ENCODE measurements at places on chromosomes 3 and 15. TPM values are rescaled to one million over a fixed set of nuclear protein-coding genes. Genes with fewer than 3 reads are reported as not detected.

LRRC34 gene
- 1.9 TPM for total RNA-seq

AHSG gene
- 718 TPM for total RNA-seq

CTXN2 gene
- total RNA-seq, result not detected

TMEM207 gene
- not detected for total RNA-seq

GOLGA6A gene
- total RNA-seq, result 0.35 TPM

ALDH1A2 gene
- 33.2 TPM for total RNA-seq

ROBO2 gene
- total RNA-seq, result 1.0 TPM

- DNase-seq, result no peak
Measured at GRCh38 chr3:87136066-87136596, 91.0 kb upstream of the CHMP2B start.

GRCh38 chr3:88668180-88668579 is 439.2 kb upstream of the EPHA3 start:
- DNase-seq, result no peak

DNA sequence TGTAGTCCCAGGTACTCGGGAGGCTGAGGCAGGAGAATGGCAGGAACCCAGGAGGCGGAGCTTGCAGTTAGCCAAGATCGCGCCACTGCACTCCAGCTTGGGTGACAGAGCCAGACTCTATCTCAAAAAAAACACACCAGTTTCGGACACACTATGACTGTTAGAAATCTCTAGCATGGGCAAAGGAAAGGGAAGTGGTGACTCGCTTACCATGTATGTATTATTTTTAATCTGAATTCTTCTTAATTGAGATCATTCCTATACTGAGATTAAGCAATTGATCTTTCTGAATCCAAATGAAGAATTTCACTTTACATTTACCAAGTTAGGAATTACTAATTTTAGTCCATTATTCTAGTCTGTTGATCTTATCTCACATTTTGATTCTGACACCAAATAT is 459.2 kb upstream of the ALCAM start:
- no peak for DNase-seq

GRCh38 chr3:27127195-27127594 is 242.0 kb downstream of the NEK10 start:
- no peak for DNase-seq

GRCh38 chr3:45670991-45671390 is 18.2 kb upstream of the SACM1L start:
- DNase-seq, result no peak

DNA sequence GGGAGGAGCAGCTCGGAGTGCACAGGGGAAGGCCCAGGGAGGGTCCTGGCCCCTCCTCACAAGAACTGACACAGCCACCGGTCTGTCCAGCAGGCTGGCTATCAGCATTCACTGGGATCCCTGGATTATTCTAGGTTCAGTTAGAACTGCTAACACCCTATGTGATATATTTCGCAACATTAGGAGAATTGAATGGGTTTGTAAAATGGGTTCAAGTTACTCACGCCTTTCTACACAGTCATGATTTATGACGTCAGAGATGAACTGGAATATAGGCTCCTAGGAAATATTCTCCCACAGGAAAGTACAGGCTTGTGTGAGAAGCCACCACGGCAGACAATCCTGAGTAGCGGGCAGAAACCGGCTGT is 969 bp upstream of the BSN start:
- no peak for DNase-seq

DNA sequence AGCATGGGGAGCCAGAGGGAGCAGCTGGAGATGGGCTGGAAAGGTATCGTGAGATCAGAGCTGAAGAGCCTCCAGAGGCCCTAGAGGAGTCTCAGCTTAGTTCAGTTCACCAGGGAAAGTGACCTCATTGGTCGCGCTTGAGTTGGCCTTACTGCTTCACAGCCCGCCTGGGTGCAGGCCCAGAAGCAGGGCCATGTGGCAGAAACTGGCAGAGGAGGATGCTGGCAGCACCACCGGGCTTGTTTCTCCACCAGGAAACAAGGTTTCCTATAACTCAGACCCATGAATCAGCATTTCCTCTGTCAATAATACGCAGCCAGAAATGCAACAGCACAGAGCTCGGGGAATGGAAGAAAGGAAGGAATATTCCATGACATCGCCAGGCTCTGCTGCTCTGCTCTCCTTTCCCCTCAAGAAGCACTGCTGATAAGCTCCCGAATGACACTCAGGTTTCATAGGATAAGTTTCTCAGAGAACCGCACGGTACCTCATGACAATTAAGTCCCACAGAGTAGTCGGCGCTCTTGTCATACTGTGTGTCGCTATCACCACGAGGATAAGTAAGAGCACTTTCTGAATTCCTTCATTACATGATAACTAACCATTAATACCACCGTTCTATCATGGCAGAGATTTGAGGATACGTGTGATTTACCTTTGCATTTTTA is 147.1 kb upstream of the LPP start:
- peak; percentile 80 for DNase-seq

DNA sequence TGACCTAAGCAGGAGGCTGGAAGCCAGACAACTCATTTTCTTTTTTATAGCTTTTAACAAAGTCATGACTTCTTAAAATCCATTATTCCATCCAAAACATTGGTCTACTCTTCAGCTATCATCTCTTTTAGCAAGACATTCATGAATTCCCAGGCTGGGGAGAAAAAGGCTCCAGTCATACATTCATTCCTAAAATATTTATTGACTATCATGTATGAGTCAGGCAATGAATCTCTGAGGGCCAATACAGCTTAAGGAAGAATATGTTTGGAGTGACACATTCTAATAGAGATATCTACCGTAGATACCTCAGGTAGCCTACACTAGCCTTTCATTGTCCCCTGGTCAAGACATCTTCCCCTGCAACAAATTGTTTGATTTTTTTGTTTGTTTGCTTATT is 196.4 kb upstream of the NANOGP8 start:
- no peak for DNase-seq

- no peak for DNase-seq
Measured at GRCh38 chr3:126433496-126434263, 39.0 kb downstream of the CFAP100 start.

GRCh38 chr3:29281344-29282241 is 722 bp downstream of the RBMS3 start:
- no peak for DNase-seq

DNA sequence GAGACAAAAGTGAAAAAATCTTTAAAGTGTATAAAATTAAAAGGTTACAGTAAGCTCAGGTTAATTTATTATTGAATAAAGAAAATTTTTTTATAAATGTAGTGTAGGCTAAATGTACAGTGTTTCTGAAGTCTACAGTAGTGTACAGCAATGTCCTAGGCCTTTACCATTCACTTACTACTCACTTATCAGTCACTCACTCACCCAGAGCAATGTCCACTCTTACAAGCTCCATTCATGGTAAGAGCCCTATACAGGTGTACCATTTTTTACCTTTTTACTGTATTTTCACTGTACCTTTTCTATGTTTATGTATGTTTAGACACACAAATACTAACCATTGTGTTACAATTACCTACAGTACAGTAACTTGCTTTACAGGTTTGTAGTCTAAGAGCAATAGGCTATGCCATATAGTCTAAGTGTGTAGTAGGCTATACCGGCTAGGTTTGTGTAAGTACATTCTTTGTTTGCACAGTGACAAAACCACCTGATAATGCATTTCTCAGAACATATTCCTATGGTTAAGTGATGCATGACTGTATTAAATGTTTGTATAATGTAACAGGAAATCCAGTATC is 38.1 kb upstream of the NECTIN3 start:
- no peak for DNase-seq

GRCh38 chr3:177257625-177258024 is 60.3 kb upstream of the TBL1XR1 start:
- DNase-seq, result no peak

DNA sequence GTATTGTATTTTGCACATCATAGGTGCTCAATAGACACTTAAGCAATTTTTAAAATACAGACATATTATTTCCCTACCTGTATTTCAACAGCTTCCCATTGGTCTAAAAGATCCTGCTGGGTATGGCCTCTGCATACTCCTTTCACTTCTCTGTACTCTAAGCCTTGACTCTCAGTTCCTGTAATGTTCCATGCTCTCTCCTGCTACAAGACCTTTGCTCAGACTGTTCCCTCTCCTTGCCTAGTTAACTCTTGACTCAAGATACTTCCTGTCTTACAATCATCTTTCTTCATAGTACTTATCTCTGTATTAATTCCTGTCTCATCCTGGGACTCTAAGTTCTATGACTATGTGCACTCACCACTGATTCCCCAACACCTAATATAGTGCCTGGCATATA is 1.7 kb downstream of the SCN11A start:
- DNase-seq, result no peak

- no peak for DNase-seq
Measured at GRCh38 chr15:90870354-90871138, 2.2 kb downstream of the FURIN start.

DNA sequence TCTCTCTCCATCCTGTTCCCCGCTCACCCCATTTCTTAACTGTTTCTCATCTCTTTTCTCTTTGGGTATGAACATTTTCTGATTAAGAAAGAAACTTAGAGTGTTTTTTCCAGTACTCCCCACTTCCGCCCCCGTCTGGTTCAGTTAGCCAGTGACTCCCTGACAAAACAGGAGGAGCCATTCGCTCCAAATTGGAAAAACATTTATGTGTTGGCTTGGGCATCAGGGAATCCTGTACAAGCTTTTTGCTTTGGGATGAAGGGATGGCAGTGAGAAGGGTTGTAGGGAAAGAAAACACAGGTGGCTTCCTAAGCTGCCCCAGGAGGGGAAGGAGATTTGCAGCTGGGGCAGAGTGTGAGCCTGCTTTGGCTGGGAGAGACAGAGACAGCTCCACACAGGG is 47.0 kb downstream of the BOC start:
- no peak for DNase-seq

- no peak for DNase-seq
Measured at GRCh38 chr3:111801693-111802092, 57.4 kb upstream of the PHLDB2 start.

DNA sequence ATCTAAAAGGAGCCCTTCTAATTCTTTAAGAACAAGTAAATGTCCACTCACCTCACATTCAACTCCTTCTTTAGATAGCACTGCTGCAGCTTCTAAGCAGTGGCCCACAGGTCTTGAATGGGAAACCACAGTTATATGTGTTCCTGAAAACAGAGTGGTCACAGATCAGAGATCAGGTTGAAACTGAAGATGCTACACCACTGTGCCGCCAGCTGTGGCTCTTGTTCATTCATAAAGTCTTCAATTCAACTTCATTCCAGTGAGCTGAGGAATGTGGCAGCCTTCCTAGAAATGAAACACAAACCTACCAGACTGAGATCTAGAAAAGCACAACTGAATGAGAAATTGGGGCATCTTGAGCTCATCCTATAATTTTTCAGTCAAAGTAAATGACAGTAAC is 4.0 kb downstream of the PDHB start:
- DNase-seq, result no peak

DNA sequence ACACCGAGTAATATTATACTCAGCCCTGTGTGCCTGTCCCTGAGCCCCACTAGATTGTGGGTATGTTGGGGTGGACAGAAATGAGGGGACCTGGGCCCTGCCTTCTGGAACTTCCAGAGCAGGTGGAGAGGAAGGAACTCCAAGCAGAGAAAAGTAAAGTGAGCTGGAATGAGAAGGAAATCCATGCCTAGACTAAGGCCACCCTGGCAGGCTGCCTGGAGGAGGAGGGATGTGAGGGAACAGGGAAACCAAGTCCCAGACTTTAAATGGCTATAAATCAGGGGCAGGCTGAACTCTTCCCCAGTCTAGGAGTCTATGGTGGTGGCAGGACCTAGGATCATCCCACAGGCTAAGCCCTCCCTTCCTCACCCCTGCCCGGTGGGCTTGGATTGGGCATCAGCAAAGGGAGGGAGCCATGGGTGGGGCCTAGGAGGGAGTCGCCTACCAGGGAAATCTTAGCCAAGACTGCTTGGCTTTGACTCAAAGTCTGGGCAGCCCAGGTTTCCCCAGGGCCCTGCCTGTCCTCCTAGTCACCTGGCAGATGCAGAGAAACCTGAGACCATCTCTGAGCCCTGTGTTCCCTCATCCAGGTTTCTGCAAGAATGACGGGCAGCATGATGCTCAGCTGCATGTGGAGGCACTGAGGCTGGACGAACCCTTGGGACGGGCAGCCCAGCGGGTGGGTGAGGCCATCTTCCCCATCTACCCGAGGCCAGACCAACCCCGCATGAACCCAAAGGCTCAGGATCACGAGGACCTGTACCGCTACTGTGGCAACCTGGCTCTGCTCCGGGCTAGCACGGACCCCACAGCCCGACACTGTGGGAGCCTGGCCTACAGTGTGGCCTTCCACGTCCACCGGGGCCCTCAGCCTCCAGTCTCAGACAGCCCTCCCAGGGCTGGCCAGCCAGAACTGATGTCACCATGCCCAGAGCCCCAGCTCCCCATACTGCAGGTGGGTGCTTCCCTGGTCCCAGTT is 15.6 kb upstream of the STRA6 start:
- DNase-seq, result no peak

- DNase-seq, result no peak
Measured at GRCh38 chr3:24004171-24004938, 59.3 kb downstream of the NR1D2 start.

GRCh38 chr3:142275856-142276255 is 50.5 kb upstream of the GK5 start:
- DNase-seq, result no peak

GRCh38 chr15:48565560-48566482 is 79.7 kb downstream of the FBN1 start:
- no peak for DNase-seq

DNA sequence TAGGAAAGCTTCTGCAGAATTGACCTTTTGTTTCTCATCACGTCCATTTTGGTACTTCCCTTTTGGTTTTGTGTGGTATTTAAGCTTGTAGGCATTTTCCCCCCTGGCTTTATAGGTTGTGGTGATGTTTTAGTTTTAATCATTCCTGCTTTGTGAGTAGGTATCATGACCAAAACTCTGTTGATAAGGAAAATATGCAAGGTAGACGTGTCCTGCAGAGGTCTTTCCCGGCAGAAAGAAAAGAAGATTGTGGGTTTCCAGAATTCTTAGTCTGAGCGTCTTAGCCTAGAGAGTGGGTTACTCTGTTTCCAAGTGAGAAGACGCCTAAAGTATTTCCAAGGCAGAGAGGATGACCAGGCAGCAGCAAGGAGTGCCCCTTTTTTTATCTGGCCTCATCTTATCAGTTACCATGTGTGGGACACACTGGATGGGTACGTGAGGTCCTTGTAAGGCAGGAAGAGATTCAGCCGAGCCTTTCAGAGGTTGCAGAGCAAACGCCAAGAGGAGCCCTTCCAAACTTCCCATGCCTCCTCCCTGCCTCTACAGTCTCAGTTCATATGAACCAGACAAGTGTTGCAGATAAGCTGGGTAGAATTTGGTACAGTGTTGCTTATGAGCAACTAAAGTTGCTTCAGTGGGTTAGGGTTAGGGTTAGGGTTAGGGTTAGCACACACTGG is 58.8 kb downstream of the ARNT2 start:
- no peak for DNase-seq

GRCh38 chr3:101835676-101836075 is 13.6 kb upstream of the NFKBIZ start:
- no peak for DNase-seq

- DNase-seq, result no peak
Measured at GRCh38 chr15:49036650-49037545, 9.3 kb downstream of the SECISBP2L start.

DNA sequence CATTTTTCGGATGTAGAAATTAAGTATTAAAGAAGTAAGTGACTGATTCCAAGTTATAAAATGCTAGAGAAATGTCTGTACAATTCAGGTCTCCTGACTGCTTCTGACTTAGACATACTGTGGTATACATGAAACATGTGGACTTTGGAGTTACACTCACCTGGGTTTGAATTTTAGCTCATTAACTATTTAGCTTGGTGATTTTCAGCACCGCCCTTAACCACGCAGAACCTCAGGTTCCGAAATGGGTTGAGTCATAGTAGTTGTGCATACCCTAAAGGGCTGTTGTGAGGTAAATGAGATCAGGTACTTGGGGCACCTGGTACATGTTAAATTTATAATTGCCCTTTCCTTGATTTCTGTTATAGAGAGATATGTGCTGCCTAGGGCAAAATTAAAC is 32.9 kb upstream of the UTS2B start:
- no peak for DNase-seq
